ENCODE measurements at places on chromosomes 16 and 17.

GRCh38 chr16:5852151-5852550 is 754.6 kb upstream of the EEF2KMT start:
- no peak for DNase-seq

DNA sequence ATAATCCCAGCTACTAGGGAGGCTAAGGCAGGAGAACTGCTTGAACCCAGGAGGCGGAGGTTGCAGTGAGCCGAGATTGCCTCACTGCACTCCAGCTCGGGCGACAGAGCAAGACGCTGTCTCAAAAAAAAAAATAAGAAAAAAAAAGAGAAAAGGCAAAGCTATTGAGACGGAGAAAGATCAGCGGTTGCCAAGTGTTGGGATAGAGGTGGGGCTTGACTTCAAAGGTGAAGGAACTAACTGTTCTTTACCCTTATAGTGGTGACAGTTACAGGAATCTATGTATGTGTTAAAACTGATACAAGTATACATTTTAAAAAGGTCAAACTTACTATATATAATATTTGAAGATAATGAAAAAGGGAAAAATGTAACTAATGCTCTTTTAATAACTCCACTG is 22.5 kb downstream of the AKAP10 start:
- DNase-seq = no peak

DNA sequence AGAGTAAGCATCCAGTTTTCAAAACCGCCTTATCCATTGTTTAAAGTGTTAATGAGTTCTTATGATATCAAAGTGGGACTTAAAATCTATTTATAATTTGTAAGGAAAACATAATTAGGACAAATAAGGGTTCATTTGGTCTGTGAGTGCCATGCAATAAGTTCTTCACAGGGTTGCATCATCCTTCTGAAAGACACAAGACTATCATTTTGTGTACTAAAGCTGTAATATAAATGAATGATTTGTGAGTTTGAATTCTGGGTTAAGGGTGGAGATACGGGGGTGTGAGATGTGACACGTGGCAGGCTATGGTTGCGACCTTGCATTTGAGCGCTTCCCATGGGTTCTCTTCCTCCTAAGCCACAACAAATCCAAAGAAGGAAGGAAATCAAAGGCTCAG is 6.8 kb downstream of the GAN start:
- no peak for DNase-seq

DNA sequence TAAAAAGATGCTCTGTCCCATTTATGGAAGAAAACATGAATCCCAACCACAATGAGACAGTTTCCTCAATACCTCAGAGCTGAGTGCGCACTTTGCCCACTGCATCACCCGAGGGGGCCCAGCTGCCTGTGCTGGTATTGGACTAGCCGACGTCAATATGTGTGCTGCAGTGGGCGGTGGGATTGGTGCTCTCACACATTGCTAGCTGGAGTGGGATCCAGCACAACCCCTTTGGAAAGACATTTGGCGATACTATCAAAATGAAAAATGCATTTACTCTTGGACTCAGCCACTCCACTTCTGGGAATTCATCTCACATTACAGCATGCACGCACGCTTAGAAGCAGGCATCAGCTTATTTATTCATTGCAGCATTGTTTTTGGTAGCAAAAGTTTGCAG is 289.2 kb upstream of the FOXF1 start:
- no peak for DNase-seq

GRCh38 chr17:70251706-70252105 is 82.4 kb downstream of the KCNJ2 start:
- DNase-seq = no peak

- no peak for DNase-seq
Measured at GRCh38 chr17:40298726-40299125, 10.3 kb upstream of the RARA start.

- DNase-seq = no peak
Measured at GRCh38 chr16:50917950-50918703, 176.2 kb downstream of the CYLD start.

DNA sequence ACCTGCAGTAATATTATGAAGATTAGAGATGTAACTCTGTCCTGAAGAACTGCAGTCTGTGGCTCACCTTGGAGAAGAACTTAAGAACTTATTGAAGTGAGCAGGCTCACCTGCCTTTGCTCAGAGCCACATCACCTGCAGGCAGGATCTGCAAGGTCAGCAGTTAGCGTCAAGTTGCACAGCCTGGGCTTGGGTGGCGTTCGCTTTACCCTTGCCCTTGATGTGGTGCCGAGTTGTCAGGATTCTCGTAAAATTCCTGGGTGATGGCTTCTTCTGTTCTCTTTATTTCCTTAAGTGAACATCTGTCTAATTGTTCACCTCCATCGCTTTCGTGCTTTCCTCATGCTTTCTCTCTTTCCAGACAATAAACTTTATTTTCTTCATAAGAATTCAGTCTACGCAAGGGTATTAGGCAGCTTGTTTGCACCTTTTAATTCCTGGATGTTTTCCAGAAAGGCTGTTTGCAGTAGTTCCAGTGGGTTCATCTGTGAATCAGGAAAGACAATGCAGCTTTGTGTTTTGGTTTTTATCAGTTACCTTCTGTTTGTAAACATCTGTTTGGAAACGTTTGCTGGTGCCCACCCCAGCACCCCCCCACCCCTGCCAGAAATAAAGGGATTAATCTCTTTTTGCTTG is 254.3 kb downstream of the WWOX start:
- no peak for DNase-seq

- DNase-seq = no peak
Measured at GRCh38 chr17:67160791-67161190, 84.2 kb downstream of the HELZ start.

GRCh38 chr16:35911899-35912298 is 2452.5 kb downstream of the TP53TG3F start:
- DNase-seq = no peak

- no peak for DNase-seq
Measured at GRCh38 chr16:27326738-27327585, 13.2 kb downstream of the IL4R start.

- DNase-seq = no peak
Measured at GRCh38 chr17:77124192-77124889, 16.4 kb upstream of the SEC14L1 start.

- no peak for DNase-seq
Measured at GRCh38 chr16:84059946-84060901, 17.6 kb upstream of the SLC38A8 start.

DNA sequence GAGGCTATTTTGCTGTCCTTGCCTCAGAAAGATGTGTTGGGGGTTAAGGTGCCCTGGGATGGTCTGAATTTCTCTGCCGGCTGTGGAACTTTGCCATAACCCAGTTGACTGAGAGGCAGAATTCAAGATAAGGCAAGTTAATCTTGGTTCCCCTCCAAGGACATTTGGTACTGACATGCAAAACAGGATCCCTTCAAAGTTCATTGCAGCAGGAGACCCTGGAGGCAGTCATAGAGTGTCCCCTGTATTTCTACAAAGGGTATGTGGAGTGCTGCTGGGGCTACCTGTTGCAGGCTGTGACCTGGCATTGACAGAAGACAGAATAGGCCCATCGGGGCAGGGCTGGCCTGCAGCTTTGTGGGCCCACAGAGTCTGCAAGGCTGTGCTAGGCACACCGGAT is 135.6 kb upstream of the IRX3 start:
- DNase-seq = no peak

DNA sequence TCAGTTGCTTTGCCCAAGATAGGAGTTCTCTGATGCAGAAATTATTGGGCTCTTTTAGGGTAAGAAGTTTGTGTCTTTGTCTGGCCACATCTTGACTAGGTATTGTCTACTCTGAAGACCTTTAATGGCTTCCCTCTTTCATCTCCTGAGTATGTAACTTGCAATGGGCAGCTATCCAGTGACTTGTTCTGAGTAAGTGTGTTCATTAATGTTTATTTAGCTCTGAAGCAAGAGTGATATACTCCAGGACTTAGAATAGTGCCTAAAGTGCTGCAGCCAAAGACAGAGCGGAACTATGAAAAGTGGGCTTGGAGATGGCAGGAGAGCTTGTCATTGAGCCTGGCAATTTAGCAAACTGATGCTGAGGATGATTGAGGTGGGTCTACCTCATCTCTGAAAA is 8.8 kb upstream of the TANGO6 start:
- no peak for DNase-seq

GRCh38 chr17:58944166-58944565 is 162.5 kb downstream of the TRIM37 start:
- no peak for DNase-seq

- DNase-seq = no peak
Measured at GRCh38 chr16:4805231-4805630, 2.8 kb upstream of the ROGDI start.

DNA sequence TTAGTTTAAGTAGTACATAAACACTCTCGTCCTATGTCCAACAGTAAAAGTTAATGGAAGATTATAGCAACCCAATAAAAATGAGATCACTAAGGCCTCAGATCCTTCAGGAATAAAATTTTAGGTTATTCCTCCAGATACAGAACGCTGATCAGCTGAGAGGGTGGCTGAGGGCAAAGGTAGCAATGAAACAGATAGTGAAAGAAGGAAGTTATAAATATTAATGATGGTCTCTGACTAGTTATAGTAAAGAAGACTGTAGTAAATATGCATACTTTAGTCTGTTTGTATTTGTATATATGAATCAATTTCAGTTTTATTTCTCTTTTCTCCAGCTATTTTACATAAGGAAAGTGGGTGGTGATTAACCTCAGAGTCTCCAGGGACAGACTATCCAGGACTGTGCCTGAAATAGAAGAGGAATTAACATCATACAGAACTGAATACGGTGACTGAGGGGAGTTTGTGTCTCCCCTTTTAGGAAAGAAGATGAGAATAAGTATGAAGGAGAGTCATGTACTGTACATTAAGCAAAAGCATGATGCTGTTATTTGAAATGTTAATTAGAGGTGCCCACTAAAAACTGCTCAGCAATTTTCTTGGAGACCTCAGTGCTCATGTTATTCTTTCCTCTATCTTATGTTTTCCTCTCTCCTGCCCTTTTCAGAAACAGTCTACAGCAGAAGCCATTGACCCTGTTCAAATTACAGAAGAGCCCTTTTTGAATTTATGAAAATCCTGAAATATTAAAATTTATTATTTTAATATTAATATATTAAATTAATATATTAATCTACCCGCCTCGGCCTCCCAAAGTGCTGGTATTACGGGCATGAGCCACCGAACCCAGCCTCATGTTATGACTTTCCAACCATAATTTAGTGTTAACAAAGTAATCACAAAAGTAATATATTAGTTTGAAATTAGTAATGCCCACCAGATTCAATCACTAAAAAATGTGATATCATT is 36.5 kb upstream of the DHRS7B start:
- DNase-seq = no peak

GRCh38 chr17:70091005-70091568 is 16.1 kb downstream of the KCNJ16 start:
- DNase-seq = no peak

- no peak for DNase-seq
Measured at GRCh38 chr16:66717776-66718175, 21.2 kb upstream of the CMTM4 start.

- no peak for DNase-seq
Measured at GRCh38 chr16:54879681-54880080, 51.0 kb upstream of the IRX5 start.

GRCh38 chr16:85126705-85127378 is 14.6 kb upstream of the CIBAR2 start:
- no peak for DNase-seq

GRCh38 chr17:39666601-39667261 is 1.5 kb upstream of the PNMT start:
- no peak for DNase-seq

- no peak for DNase-seq
Measured at GRCh38 chr17:77478281-77478680, 337.5 kb downstream of the SEC14L1 start.

DNA sequence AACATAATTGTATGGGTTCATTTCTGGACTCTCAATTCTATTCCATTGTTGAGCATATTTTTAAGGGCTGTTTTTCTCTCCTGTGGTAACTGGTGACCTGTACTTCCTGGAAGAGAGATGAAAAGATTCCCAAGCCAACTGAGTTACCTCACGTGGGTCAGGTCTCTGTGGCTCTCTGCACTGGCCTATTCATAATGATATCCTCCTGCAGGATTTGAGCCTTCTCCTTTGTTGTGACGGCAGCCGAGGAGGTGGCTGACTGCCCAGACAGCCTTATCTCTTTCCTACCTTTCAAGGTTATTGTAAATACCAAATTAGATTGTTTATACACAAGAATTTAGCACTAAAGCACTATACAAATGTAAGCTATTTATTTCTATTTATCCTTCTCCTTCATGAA is 2.7 kb upstream of the ACE start:
- DNase-seq = no peak

- no peak for DNase-seq
Measured at GRCh38 chr17:57016764-57017116, 38.8 kb downstream of the SCPEP1 start.

- no peak for DNase-seq
Measured at GRCh38 chr17:81940538-81941483, 3.7 kb upstream of the PYCR1 start.

- DNase-seq = no peak
Measured at GRCh38 chr16:56807011-56807675, 57.9 kb upstream of the SLC12A3 start.

DNA sequence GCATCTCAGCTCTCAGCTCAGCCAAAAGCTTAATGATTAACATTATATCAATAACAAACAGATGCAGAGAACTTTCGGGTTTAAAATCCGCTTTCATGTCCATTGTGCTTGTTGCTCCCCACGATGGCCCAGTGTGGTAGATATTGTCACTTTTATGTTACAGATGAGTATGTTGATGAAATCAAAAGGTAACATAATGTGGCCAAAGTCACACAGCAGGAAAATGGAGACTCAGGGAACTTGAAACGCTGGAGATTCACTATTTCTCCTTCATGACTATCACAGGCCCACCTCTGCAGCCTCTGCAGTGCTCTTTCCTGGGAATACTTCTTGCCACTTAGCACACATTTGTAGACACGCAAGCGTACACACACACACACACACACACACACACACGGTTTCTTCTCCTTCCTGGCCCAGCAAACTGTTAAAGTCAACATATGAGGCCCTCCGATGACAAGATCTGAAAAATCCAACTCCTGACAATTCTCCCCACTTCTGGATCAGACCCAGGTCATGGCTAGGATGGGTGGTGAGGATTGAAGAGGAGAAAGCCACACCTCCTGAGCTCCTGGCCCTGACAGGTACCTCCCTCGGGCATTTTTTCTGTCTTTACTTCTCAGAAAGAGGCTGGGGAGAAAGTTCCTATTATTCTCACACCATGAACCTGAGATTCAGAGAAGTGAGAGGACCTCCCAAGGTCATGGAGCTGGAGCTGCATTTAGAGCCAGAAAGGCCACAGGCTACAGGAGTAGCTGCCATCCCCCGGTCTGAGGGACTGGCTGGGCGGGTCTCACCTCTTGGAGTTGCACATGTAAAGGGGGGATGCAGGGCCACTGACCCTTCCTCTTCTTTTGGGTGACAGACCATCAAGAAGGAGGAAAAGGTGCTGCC is 9.7 kb downstream of the DRC7 start:
- no peak for DNase-seq

DNA sequence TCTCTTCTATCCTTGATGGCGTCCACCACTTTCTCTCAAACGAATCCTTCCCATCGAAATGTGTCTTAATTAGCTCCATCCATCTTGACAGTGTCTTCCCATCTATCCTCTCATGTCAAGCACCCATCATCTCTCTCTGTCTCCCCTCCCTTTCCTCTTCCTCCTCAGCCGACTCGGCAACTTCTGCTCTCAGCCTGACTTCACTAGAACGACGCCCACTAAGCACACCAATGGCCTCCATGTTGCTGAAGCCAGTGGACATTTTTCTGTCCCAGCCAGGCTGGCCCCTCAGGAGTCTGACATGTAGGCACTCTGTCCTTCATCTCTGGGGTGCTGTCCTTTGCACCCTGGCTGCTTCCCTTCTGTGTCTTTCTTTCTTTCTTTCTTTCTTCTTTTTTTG is 2.5 kb upstream of the SPATA20 start:
- DNase-seq = no peak

GRCh38 chr17:83136931-83137330 is 57.5 kb downstream of the METRNL start:
- no peak for DNase-seq
